DMS 273 treated with DMSO at 0.1 percent for 48 hours (cell line): ENCODE measurements at places on chromosomes 1 and 21.

GRCh38 chr1:170461762-170462384, 70.1 kb upstream of the GORAB start:
- DNase-seq = no peak

DNA sequence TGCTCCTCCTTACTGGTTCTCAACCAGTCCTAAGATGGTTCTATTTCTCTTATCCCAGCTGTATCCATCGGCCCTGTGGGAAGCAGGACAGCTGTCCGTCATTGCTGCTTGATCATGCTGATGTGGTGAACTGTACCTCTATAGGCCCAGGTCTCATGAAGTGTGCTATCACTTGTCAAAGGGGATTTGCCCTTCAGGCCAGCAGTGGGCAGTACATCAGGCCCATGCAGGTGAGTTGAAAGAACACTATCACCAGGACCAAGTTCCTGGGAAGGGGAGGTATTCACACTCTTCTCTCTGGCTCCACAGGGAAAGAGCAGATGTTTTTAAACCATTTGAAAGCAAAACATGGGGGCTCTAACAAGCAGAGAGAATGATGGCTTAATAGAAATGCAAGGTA, 302.6 kb downstream of the PAPPA2 start:
- DNase-seq = no peak

DNA sequence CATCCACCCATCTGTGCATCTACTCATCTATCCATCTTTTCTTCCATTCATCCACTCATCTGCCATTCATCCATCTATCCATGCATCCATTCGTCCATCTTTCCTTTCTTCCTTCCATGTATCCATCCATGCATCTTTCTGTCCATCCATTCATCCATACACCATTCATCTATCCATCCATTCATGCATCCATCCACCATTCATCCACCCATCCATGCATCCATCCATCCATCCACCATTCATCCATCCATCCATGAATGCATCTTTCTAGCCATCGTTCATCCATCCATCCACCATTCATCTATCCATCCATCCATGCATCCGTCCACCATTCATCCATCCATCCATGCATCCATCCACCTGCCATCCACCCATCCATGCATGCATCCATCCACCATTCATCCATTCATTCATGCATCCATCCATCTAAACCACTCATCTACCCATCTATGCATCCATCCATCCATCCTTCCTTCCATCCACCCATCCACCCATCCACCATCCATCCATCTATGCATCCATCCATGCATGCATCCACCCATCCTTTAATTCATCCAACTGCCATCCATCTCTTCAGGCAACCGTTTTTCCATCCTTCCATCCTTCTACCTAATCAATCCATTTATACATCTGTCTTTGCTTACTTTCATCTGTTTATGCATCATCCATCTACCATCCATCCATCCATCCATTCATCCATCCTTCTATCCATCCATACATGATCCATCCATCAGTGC, 87.1 kb downstream of the TRIM11 start:
- DNase-seq = no peak

DNA sequence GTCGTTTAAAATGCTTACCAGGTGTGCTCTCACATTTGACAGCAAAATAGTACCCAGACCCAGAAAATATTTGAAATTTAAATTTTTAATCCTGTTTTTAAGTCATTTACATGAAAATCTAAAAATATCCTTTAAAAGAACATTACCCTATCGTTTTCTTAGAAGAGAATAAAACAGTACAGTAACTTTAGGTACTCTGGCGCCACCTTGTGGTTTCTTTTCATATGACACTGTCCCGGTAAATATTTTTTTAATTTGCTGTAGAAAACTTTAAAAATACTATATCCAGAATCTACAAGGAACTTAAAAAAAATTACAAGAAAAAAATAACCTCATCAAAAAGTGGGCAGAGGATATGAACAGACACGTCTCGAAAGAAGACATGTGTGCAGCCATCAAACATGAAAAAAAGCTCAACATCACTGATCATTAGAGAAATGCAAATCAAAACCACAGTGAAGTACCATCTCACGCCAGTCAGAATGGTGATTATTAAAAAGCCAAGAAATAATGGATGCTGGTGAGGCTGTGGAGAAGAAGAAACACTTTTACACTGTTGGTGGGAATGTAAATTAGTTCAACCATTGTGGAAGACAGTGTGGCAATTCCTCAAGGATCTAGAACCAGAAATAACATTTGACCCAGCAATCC, 129.2 kb downstream of the RGS21 start:
- DNase-seq = no peak

DNA sequence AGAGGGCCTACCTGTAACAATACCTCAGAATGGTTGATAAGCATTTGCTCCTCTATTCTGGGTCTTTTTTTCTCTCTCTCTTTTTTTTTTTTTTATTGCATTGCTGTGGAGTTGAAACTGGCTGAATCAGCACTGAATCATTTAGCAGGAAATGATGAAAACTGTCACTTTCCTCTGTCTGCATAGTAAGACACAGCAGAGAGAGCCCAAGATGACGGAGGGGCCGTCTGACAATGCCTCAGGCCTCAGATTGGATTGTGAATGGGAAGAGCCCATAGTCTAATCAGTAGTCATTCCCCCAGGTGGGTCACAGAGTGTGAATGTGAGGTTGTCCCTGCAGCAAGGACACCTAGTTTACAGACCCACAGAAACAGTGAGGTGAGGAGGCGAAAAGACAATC, 193.2 kb upstream of the PLXNA2 start:
- no peak for DNase-seq

DNA sequence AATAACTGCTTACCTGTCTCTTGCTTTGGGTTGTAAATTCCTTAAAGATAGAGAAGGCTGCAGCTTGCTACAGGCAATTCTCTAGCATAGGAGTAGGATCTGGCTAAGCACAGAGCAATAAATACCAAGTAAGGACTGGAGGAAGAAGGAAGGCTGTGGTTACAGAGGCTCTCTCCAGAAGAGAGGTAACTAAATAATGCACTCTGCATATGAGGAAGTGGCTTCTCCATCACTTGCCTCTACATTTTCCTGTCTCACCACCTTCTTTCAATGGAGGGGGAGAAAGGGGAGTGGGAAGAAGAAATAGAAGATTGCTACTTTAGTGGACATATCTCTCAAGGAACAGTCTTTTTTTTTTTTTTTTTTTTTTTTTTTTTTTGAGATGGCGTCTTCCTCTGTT, 60.9 kb upstream of the LAX1 start:
- no peak for DNase-seq

- no peak for DNase-seq
Observed at GRCh38 chr1:47701741-47702515, 264.1 kb downstream of the FOXD2 start.

GRCh38 chr1:210248341-210248740, 15.7 kb downstream of the SERTAD4 start:
- DNase-seq = no peak

DNA sequence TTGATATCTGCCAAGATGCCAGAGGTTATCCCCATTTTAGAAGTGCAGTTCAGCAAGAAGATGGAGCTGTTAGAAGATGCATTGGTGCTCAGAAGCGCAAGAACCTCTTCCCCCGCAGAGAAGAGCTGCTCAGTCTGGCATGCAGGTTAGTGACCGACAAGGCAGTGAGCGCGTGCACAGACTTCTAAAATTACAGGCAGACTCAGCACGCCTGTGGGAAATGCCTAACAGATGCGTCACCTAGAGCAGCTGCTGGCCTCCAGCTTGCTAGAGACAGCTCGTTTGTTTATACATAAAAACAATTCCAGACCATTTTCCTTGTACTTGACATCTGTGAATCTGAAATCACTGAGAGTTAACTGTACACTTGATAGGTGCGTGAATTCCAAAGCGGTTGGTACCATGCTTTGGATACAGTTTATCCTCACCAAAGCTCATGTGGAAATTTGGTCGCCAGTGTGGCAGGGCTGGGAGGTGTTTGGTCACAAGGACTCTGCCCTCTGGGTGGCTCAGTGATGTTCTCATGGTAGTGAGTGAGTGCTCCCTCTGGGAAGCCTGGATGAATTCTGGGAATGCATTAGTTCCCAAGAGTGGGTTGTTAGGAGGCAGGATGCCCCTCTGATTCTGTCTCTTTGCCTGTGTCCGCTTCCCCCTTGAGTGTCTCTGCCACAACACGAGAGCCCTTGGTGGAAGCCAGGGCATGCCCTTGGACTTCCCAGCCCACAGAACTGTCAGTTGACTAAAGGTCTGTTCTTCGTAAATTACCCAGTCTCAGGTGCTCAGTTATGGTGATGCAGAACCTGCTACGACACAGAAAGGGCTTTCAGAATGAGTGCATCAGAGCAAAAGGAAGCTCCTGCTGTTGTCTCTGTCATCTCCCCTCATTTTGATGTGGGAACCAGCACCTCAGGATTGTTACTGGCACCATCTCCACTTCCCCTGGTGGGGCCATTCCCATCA, 24.4 kb downstream of the SNAP47 start:
- DNase-seq = peak; percentile 86

- no peak for DNase-seq
Observed at GRCh38 chr1:36652586-36652985, 169.9 kb upstream of the CSF3R start.

DNA sequence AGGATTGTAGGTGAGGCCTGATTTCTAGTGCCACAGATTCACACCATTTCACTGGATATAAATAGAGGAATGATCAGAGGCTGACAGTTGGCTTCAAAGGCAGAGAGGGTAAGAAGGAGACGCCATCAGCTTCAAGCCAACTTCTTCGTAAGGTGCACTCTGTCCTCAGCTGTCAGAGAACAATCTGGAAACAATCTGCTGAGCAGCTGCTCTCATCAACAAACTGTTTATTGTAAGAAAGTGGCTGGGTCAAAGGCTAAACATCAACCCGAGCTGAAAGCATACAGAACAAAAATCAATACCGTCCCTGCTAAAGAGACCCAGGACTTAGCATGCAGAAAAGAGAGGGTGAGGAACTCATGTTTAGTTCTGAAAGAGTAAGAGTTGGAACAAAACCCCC, 48.2 kb downstream of the HLCS start:
- no peak for DNase-seq

DNA sequence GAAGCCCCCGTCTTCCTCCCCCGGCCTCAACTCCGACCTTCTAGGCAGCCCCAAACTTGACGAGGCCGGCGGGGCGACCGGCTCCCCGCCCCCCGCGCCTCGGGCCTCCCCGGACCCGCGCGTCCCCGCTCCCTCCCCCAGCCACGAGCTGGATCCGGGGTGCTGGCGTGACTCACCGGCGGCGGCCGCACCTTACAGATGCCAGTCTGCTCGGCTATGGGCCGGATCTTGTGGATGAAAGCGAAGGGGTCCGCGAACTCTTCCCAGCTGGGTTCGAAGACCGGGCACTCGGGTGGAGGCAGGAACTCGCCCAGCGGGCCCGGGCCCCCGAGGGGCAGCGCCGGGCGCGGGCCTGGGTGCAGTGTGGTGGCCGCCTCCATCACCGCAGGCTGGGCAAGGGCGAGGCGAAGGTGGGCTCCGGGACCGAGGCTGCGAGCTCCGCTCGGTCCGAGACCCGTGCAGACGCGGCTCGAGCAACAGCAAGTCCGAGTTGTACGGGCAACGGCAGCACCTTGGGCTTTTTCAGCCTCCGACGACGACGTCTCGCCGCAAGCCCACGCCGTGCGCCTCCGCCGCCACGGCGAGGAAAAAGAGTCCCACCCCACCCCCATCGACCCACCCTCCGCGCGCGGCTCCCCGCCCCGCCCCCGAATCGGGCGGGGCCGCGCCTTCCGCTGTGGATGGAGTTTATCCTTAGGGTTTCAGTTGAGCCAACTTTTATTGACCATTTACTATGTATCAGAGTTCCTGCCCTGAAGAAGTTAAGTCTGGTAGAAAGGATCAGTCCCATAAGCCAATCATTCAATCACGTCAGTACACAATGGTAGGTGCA, at the start of gene KDM5B:
TSS of gene KDM5B (minus strand) at position 496 of the 832 bp plus-strand sequence. CDS start at position 380, 116 bp downstream.
- DNase-seq = no peak

DNA sequence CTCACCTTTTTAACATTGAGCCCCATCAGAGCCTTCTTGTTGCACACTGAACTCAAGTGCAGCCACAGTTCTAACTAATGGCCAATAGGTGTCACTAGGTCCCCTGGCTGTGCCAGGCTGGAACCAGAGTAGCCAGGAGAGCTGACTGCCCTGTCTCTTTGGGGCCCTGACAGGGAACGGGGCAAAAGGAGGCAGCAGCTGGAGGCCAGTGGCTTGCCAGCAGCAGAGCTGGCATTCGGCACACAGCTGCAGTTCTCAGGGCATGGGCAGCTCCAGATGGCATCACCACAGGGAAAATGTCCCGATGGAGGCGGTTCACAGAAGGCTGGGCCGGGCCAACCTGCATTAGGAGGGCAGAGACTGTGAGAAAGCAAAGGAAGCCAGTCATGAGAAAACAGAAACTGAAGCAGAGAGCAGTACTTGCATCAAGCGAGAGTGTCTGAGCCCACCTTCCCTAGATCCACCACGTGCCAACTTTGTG, 188.6 kb downstream of the FCRL5 start:
- DNase-seq = no peak

DNA sequence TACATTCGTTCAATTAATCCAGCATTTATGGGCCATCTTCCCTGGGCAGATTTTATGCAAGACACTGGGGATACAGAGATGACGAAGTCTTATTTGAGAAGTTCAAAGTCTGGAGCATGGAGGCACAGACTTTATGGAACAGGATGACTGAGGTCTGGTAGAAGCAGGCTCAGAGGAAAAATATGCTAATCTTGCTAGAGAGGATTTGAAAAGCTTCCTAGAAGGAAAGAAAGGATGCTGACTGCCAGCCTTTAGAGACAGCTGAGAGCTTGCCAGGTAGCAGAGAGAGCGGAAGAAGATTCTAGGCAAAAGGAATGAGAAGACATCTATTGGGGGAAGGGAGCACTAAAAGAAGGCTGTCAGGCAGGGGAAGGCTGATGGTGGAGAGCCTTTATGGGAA, 75.5 kb upstream of the ATP5PO start:
- DNase-seq = no peak

DNA sequence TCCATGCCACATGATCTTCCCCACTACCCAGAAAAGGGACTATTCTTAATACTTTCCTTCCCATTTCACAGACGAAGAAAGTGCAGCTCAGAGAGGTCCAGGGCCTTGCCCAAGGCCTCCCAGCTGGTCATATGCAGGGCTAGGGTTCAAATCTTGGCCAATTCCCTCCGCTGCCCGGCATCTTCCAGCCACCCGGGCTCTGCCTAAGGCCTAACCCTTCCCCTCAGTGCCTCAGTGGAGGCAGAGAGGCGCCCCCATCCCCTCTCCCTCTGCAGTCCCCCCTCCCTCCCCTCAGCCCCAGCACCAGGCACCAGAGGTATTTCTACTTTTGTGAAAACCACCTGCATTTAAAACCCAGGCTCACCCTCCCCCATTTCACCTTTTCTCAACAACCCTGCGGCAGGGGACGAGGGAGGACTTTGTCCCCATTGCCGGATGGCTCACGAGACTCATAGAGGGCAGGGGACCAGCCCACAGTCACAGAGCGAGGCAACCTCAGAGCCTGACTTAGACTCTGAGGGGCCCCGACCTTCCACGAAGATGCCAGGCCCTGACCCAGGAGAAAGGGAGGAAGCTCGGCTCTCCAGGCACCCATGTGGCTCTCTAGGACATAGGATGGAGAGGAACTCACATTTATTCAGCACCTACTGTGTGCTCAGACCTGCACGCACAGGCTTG, 12.3 kb downstream of the LAPTM5 start:
- DNase-seq = no peak

DNA sequence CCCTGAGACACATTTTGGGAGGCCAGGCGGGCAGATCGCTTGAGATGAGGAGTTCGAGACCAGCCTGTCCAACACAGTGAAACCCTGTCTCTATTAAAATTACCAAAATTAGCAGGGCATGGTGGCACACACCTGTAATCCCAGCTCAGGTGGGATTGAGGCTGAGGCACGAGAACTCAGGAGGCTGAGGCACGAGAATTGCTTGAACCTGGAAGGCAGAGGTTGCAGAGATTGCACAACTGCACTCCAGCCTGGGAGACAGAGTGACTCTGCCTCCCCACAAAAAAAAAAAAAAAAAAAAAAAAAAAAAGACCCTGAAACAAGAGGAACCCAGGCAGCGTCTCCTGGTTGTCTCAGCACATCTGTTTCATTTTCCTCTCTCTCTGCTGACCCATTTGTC, 24.2 kb downstream of the PGM1 start:
- no peak for DNase-seq
